ENCODE measurements at places on chromosomes 6 and 20. TPM values are rescaled to one million over a fixed set of nuclear protein-coding genes. Genes with fewer than 3 reads are reported as not detected.

Gene MAP1LC3A
- 143 TPM for total RNA-seq

Gene INSM1
- total RNA-seq, result 332 TPM

Gene PPP1R3D
- 1.3 TPM for total RNA-seq

Gene PKHD1
- 0.02 TPM for total RNA-seq

Gene MYL9
- total RNA-seq, result 2.0 TPM

Gene SLC35F1
- total RNA-seq, result 22.4 TPM

Gene SNRNP48
- total RNA-seq, result 9.5 TPM

Gene ULBP2
- total RNA-seq, result 5.4 TPM

Gene GSTA2
- total RNA-seq, result not detected

Gene MOG
- total RNA-seq, result not detected

Gene CTSZ
- 13.1 TPM for total RNA-seq

Gene SLC25A27
- 13.6 TPM for total RNA-seq

Gene MMP24OS
- 99.0 TPM for total RNA-seq
